NCI-H1105 (cell line): ENCODE measurements at places on chromosomes 16 and 17.

DNA sequence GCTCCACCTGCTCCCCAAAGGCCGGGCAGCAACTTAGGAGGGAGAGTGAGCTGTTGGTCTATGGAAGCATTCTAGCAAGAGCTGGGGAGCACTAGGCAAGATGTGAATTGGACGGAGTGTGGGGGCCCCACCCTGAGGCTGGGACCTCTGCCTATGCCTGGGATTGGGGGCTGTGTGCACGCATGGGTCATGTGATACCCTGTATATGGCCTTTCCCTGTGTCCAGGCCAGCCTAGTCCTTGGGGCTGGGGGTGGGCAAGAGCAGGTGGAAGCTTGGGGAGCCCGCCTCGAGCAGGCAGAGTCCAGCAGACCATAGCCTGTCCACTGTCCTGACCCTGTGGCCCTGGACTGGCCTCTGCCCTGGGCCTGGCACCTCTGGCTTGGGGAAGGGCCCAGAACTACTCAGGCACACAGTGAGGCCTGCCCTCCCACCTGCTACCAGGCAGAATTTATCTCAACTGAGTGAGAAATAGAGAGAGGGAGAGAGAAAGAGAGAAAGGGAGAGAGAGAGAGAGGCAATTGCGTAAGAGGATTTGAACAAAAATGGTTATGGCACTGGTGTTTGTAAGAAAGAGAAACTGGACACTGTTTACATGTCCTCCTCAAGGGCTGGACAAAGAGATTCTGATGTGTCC lies 19.1 kb downstream of the PDP2 start:
- DNase-seq: no peak

GRCh38 chr16:88824256-88825077 lies 12.7 kb upstream of the APRT start:
- no peak for DNase-seq

- no peak for DNase-seq
Observed at GRCh38 chr17:33945646-33946546, 309.2 kb upstream of the CCL2 start.

DNA sequence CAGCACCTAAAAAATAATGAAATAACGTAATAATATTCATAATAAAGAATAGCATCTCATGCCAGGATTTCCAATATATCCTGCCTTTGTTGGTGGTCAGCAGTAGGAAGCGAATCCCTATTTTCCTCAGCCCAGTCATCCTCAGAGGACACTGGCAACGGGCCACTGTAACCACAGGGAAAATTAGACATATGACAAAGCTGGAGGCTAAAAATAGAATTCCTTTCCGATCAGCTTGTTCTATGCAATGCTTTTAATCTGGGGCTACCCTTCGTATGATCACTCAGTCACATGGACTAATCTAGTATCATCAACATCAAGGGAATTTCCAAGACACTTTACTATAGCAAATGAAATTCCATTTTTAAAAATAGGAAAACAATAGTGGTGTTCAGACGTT lies 246.9 kb upstream of the KCNJ16 start:
- no peak for DNase-seq

GRCh38 chr16:21708533-21709115 lies 44.9 kb downstream of the OTOA start:
- peak; percentile 63 for DNase-seq

DNA sequence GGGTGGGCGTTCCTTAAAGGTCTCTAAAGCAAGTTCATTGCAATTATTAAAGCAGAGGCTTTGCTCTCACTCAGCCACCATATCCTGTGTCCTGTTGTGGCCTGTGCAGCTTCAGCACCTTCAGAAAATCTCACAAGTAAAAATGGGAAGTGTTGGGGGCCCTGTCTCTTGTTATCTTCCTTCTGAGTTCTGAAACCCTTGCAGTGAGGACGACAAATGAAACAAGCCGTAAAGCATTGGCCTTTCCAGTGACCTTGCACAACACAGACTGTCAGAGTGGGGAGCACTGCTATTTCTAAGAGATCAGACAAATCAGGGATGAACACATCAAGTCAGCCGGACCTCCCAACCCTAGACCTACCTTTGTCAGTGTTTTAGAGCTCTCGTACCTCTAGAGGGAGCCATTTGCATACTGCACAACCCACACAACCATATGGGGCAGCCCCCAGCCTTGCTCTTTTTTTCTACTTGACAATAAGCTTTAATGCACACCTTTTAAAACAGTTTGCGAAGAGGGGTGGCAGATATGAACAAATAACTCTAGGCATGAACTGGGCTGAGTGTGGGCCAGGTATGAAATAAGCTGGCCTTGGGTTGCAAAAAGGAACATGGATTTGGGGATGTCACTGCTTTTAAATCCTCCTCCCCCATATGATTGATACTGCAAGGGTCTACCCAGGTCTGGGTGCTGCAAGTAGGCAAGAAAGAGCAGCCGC lies 89.8 kb downstream of the KATNIP start:
- DNase-seq: no peak

GRCh38 chr17:79793924-79794304 lies 3.0 kb downstream of the CBX8 start:
- no peak for DNase-seq

DNA sequence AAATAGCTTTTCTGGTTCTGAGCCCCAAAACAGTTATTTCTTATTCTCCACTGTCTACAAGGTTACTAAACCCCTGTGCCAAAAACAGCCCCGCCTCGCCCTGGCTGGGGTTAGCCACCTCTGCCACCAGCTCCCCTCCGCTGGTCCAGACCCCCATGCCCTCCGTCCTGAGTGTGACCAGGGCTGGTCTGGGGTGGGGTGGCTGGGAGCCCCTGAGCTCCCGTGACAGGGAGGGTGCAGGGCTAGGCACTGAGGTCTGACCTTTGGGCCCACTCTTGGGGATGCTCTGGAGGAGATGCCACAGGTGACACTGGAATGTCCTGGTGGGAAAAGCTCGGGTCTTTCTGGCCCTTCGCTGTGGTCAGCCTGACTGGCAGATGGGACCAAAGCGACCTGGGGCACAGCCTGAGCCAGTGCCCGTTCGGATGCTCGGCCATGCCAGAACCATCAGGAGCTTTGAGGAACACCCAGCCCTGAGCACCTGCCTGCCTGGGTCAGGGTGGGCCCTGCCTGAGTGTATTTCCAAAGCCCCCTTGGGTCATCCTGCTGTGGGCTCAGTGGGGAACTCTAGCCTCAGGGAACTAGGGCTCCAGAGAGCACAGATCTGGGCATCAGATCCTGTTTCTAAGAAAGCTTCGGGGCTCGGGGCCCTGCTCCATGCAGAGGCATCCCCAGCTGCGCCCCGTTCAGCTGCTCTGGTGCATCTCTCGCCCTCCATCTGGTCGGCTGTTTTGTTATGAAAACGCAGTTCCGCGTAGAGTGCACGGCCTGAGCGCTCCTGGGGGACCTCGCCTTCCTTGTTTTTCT lies 72.1 kb upstream of the GNG13 start:
- DNase-seq: no peak

DNA sequence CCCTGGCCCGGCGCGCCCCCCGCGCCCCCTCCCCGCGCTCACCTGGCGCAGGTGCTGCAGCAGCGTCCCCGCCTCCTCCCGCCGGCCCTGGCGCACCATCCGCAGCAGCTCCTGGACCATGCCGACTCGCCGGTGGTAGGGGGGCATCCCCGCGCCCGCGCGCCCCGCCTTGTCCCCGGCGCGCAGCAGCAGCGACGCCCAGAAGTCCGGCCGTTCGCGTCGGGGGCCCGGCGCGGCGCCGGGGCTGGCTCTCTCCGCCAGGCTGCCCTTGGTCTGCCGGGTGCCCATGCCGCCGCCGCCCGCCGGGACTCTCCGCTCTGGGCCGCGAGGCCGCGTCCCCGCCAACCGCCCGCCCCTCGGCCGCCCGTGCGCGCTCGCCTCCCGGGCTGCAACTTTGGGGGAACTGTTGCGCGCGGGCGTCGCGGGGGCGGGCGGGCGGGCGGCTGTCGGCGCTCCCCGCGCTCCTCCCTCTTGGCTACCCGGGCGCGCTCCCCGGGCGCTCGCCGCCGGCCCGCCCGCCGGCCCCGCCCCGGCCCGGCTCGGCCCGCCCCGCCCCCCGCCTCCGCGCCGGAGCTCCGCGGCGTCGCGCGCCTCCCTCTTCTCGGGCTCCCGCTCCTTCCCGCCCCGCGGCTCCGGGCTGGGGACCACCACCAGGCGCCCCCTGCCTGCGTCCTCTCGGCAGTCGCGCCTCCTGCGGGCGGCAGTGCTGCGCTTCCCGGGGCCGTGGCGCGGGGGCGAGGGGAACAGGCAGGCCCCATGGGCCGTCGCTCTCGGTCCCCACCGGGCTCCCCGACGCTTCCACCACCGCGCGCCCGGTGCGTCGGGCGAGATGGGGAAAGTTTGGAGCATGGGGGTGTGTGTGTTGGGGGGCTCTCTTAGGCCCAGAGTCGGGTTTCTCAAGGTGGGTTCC lies at the start of gene LRRC75A:
Gene LRRC75A (minus strand): TSS at position 491 of the 910 bp plus-strand sequence. CDS start 203 bp downstream, at position 288.
- DNase-seq: peak; percentile 60

DNA sequence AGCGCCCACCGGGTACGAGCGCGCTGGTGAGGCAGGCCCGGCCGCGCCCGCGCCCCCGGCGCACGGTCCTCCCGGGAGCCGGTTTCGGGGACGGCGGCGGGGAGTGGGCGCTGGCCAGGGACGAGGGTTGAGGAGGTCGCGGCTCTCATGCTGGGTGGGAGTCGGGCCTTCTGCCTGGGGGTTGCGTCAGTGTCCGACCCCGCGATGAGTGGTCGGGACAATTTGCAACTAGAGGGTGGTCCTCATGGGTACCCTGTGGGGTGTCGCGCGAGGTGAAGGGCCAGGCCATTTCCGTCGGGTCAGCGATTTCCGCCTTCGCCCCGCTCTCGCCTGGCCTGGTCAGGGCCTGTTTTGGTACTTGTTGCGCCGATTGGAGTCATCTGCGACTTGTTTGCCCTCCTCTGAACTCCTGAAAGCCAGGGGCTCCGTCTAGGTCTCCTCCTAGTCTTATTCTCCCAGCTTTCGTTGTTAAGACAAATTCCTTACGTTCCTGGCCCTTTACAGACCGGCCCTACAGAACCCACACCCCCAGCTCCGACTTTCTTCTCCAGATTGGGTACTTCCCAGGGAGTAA lies 14.9 kb downstream of the NAA60 start:
- DNase-seq: no peak

GRCh38 chr16:48445782-48446533 lies 60.7 kb upstream of the SIAH1 start:
- DNase-seq: no peak

DNA sequence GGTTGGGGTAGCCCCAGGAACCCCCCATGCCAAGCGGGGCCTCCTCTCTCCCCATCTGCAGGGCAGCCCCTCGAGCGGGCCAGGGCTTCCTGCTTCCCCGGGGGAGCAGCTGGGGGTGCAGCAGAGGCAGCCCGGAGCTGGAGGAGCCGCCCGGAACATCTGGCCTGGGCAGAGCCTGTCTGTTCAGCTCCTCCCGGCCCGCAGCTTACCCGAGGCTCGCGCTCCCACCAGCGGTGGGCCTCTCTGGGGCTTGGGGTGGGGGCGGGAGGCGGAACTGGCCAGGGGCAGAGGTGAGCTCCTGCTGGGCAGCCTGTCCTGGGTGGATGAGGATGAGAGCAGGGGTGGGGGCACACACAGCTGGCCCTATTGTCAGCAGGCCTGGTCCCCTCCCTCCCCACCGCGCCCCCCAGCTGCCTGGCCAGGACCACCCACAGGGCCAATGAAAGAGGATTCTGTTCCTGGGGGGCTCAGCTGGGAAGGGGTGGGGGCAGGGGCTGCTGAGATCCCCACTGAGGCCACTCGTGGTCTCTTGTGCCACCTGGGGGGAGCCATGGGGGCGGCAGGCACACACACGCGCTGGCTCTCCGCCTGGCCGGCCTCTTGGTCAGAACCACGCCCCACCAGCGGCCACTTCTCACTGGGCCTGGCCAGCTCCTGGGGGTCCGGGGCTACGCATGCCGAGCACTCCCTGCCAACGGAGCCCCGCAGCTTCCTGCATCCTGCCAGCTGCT lies 34.7 kb downstream of the BAHCC1 start:
- DNase-seq: no peak

GRCh38 chr16:59295993-59296736 lies 562.0 kb upstream of the GOT2 start:
- no peak for DNase-seq

GRCh38 chr17:42202696-42203095 lies 8.4 kb upstream of the GHDC start:
- DNase-seq: no peak

DNA sequence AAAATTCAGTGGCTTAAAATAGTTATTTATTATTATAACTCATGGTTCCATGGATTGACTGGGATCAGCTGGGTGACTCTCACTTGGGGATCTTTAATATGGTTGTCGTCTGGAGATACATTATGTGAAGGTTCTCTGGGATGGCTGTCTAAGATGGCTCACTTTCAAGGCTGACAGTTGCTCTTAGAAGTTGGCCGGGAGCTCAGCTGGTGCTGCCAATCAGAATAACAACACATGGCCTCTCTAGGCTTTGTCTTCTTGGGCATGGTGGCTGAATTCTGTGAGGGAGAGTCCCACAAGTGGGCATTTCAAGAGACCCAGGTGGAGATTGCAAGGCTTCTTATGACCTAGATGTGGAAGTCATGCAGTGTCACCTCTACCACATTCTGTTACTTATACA lies 269.7 kb downstream of the CA10 start:
- no peak for DNase-seq

- no peak for DNase-seq
Observed at GRCh38 chr17:40980596-40980995, 3.5 kb downstream of the KRT40 start.

- DNase-seq: no peak
Observed at GRCh38 chr16:2960183-2961010, 3.7 kb upstream of the KREMEN2 start.

GRCh38 chr16:83932955-83933673 lies 19.9 kb upstream of the OSGIN1 start:
- no peak for DNase-seq

GRCh38 chr17:71109697-71110096 lies 940.4 kb downstream of the KCNJ2 start:
- DNase-seq: no peak

DNA sequence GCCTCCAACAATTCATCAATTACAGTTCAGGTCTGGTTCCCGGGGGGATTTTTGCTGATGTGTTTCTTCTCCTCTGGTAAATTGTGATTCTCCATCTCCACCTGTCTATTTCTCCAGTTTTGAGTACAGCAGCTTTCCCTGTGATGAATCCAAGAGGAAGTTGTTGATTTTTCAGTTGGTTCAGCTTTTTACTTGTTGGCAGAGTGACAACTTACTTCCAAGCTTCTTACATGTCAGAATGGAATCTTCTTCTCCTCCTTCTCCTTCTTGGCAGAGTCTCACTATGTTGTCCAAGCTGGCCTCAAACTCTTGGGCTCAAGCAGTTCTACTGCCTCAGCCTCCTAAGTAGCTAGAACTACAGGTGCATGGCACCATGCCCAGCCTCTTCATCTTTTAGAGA lies 33.4 kb upstream of the TMEM92 start:
- no peak for DNase-seq

GRCh38 chr16:84339311-84339710 lies 29.0 kb upstream of the ATP2C2 start:
- no peak for DNase-seq

GRCh38 chr16:4703906-4704305 lies 10.5 kb downstream of the NUDT16L1 start:
- no peak for DNase-seq
